Urinary bladder (tissue), 4 donors: ENCODE measurements at places on chromosomes 12 and 14. TPM values are rescaled to one million over a fixed set of nuclear protein-coding genes. Genes with fewer than 3 reads are reported as not detected.

ADCY4 gene
- total RNA-seq = 12.6 TPM

- DNase-seq = no peak
Measured at GRCh38 chr12:6193853-6194815, 6.1 kb upstream of the CD9 start.

SPIC gene
- 0.42 TPM for total RNA-seq

- DNase-seq = no peak
Measured at GRCh38 chr14:45947830-45948229, 694.8 kb upstream of the MIS18BP1 start.
